ENCODE measurements at places on chromosomes 2 and 18.
A peak's percentile ranks its signal among the peaks of the same experiment; 100 is the strongest.

DNA sequence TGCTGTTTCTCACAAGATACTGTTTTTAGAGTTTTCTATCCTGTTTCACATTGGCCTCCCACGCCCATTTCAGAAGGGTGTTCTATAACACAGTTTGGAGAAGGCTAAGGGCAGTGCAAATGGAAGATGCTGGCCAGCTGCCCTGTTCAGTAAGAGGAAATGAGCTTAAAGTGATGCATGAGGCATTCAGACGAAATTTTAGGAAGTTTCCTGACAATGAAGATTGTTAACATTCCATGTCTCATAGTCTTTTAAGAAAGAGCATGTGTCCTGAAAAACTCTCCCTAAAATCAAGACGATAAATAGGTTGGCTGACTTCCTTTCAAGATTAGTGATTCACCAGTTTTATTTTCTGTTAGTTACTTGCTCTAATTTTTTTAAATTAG is 484.2 kb upstream of the NRP2 start:
- DNase-seq, result no peak

GRCh38 chr2:239770246-239770639 is 254.9 kb downstream of the NDUFA10 start:
- no peak for DNase-seq

GRCh38 chr2:197677483-197677882 is 2.1 kb upstream of the RFTN2 start:
- DNase-seq, result no peak

- no peak for DNase-seq
These were observed 246.7 kb upstream of the EPAS1 start for GRCh38 chr2:46050489-46050888.

DNA sequence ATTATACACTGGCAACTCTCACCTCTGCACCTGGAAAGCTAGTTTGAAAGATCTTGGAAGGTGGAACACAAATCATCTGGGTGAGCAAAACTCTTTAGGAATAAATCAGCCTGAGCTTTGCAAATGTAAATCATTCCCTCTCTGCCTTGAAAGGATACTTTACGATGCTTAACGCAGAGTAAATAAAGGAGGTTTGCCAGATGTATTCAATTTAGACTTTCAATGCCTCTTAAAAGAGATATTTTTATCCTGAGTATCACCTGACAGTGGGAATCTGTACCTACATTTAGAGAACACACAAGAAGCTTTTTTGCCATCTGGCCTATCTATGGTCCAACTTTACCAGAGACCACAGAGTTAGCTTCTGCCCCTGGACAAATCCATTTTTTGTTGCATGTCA is 983.2 kb upstream of the CDH2 start:
- peak; percentile 9 for DNase-seq

GRCh38 chr18:8654503-8655451 is 45.5 kb downstream of the RAB12 start:
- no peak for DNase-seq

- no peak for DNase-seq
These were observed 72.3 kb downstream of the CCDC138 start for GRCh38 chr2:108858894-108859293.

GRCh38 chr18:25097569-25098056 is 254.4 kb downstream of the ZNF521 start:
- no peak for DNase-seq

- DNase-seq, result no peak
These were observed 45.1 kb downstream of the CDH19 start for GRCh38 chr18:66558773-66559172.

GRCh38 chr2:102442967-102443828 is 20.2 kb downstream of the IL18RAP start:
- DNase-seq, result no peak

- DNase-seq, result no peak
These were observed 122.9 kb downstream of the PRKRA start for GRCh38 chr2:178328037-178328436.

GRCh38 chr18:8780227-8780626 is 74.9 kb downstream of the MTCL1 start:
- DNase-seq, result no peak

DNA sequence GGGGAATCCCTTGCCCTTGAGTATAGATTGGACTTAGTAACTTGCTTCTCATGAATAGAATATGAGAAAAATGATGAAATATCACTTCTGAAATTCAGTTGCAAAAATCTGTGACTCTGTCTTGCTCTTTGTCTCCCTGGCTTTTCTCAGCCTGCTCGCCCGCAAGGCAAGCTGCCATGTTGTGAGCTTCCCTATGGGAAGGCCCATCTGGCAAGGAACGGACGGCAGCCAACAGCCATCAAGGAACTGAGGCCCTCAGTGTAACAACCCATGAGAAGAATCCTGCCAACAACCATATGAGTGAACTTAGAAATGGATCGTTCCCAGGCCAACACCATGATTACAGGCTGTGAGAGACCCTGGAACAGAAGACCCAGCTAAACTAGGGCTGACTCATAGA is 58.4 kb upstream of the PGAP1 start:
- no peak for DNase-seq

- DNase-seq, result no peak
These were observed 26.0 kb upstream of the GALR1 start for GRCh38 chr18:77223653-77224052.

GRCh38 chr2:30947686-30948085 is 140.4 kb upstream of the CAPN13 start:
- DNase-seq, result no peak

GRCh38 chr2:98507461-98507860 is 62.8 kb downstream of the INPP4A start:
- no peak for DNase-seq

GRCh38 chr2:96830044-96830562 is 13.7 kb downstream of the ANKRD23 start:
- no peak for DNase-seq

- no peak for DNase-seq
These were observed 37.9 kb downstream of the LNPK start for GRCh38 chr2:175964195-175964594.

DNA sequence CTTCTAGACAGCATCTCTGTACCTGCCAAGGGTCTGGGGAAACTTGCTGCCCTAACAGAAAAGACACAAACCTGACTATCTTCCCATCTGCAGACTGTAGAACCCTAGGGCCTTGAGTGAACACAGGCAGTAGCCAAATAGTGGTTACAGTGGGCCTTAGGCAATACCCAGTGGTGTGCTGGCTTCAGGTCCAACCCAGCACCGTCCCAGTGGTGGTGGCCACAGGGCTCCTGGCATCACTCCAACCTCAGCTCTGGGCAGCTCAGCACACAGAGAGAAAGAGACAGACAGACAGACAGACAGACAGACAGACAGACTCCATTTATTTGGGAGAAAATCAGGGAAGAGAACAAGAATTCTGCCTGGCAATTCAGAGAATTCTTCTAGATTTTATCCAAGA is 29.3 kb upstream of the UPP2 start:
- no peak for DNase-seq

- DNase-seq, result no peak
These were observed 29.3 kb downstream of the BCL2L11 start for GRCh38 chr2:111149882-111150455.

- DNase-seq, result no peak
These were observed 5.6 kb upstream of the CHMP1B start for GRCh38 chr18:11845654-11846053.

DNA sequence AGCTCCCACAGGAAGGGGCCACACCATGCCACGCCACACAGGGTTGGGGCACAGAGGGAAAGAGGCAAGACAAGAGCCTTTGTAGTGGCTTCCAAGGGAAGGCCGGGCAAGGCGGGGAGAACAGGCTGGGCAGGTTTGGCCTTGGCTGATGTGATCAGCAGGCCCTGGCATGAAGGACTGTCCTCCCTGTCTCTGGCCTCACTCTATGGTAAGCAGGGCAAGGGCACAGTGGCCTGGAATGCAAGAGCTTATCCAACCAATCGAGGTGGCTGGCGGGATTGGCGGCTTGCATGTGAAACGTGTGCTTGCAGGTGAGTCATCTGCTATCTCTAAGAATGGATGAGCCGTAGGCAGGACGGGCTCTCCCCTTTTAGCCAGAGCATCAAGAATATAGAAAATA is 6.4 kb upstream of the ATP9B start:
- DNase-seq, result no peak

GRCh38 chr18:513826-514530 is 13.5 kb upstream of the COLEC12 start:
- no peak for DNase-seq

- DNase-seq, result no peak
These were observed 32.0 kb upstream of the GALNT1 start for GRCh38 chr18:35549564-35549963.

- DNase-seq, result no peak
These were observed 32.5 kb downstream of the PSD4 start for GRCh38 chr2:113206251-113206650.

DNA sequence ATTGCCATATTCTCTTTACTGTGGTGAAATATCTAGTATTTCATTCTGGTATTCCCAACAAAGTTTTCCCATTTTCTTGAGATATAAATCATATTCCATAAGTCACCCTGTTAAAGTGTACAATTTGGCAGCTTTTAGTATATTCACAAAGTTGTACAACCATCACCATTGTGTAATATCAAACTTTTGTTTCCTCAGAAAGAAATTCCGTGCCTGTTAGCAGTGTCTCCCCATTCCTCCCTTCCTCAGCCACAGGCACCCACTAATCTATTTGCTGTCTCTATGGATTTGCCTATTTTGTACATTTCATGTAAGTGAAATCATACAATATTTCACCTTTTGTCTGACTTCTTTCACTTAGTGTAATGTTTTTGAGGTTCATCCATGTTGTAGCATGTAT is 19.7 kb downstream of the NCOA1 start:
- DNase-seq, result no peak

DNA sequence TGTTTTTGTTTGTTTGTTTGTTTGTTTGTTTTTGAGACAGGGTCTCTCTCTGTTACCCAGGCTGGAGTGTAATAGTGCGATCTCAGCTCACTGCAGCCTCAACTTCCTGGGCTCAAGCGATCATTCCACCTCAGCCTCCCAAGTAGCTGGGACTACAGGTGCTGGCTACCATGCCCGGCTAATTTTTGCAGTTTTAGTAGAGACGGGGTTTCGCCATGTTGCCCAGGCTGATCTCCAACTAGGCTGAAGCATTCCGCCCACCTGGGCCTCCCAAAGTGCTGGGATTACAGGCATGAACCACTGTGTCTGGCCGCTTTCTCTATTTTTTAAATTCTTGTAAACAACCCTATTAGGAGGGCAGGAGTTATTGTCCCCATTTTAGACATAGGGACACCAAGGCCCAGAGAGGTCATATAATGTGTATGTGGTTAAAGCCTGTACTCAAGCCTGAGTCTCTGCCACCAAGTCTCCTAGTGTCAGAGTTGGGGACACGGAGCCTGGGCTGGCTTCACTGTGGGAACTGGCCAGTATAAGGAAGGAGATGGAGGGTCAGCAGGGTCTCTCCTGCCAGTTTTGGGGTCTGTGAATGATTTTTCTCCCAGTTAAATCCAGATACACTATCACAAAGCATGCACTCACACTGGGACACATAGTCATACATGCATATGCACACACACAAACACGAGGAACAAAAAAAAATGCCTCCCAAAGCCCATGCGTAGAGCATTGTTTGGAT is 27.5 kb upstream of the MCFD2 start:
- no peak for DNase-seq

GRCh38 chr2:144151851-144152250 is 368.1 kb downstream of the ZEB2 start:
- no peak for DNase-seq

- DNase-seq, result no peak
These were observed 22.9 kb upstream of the CAVIN2 start for GRCh38 chr2:191869781-191870180.

DNA sequence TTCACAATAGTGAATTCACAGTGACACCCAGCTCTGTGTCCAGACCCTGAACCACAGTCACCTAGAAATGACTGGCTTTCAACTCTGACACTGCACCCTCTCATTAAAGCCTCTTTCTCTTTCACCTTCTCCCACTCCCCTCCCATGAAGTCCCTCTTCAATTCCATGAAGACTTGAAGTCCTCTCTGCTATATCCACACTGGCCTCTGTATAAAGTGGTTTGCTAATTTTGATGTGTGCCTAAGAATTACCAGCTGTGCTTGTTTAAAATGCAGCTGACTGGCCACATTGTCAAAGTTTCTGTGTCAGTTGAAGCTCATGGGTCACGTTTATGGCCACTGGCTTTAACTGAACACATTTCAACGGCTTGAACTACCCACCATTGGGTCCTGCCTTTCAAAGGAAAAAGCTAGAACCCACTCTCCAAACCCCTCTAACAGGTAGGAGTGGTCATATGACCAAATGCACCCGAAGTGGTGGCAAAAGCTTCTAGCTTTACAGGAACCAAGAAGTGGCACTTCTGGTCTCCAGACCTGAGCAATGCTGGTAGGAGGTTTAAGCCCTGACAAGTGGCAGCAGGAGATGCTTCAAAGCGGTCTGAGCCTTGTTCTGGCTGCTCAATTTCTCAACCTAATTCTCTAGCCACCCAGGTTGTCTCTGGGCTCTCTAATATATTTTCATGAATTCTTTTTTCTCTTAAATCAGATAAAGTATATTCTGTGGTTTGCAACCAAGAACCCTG is 34.2 kb downstream of the B4GALT6 start:
- no peak for DNase-seq

GRCh38 chr18:62026586-62026985 is 133.8 kb upstream of the RNF152 start:
- DNase-seq, result no peak

GRCh38 chr2:70084973-70085710 is 2.1 kb upstream of the PCBP1 start:
- no peak for DNase-seq

DNA sequence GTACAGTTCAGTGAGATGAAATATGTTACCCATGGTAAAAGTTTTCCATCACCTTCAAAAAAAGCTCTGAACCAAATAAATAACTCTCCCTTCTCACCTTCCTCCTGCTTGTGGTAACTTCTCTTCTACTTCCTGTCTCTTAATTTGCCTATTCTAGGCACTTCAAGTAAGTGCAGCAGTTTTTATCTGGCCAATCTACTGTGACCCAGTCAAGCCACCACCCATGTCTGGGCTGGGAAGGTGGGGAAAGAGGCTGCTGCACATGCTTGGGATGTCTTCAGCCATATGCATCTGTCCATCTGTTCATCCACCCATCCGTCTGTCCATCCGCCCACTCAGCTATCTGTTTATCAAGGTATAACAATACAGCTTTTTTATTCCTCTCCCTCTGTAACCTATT is 31.6 kb downstream of the ZNF532 start:
- peak; percentile 94 for DNase-seq

GRCh38 chr2:12430407-12431133 is 286.2 kb upstream of the TRIB2 start:
- DNase-seq, result no peak

DNA sequence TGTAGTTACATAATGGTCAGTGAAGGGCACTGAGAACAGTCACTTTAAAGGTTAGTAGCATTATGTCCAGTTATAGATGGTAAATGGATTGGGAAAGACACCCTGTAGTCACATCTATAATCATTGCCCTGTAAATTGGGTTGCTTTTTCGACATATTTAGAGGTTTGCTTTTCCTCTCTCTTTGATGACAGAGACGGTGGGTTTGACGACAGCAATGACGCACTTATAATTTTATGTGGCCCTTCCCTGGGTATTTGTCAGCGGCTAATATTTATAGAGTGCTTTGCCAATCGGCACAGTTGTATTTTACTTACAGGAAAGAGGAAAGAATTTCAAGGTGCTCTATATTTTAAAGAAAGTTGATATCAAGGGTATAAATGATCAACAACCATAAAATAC is 2.8 kb downstream of the CPS1 start:
- DNase-seq, result no peak
